Uterus (tissue), 4 donors: ENCODE measurements at places on chromosomes 5 and 9. TPM values are rescaled to one million over a fixed set of nuclear protein-coding genes. Genes with fewer than 3 reads are reported as not detected.

Gene F2RL1
- 2.1 TPM for total RNA-seq

Gene FIBCD1
- total RNA-seq: 0.29 TPM

Gene HACD4
- 0.77 TPM for total RNA-seq

Gene ARL14EPL
- total RNA-seq: not detected

Gene FCN2
- total RNA-seq: not detected

Gene TMEM252
- total RNA-seq: 0.69 TPM

Gene IL4
- not detected for total RNA-seq

Gene CTNND2
- total RNA-seq: 0.49 TPM

Gene ASB6
- 20.3 TPM for total RNA-seq

Gene IRX2
- total RNA-seq: not detected

Gene PLPP7
- total RNA-seq: 8.9 TPM

Gene PCDHB10
- total RNA-seq: 8.3 TPM

Gene EGFLAM
- 6.2 TPM for total RNA-seq

Gene ADGRV1
- total RNA-seq: not detected

Gene DOCK8
- 9.2 TPM for total RNA-seq

Gene MYMK
- total RNA-seq: not detected

DNA sequence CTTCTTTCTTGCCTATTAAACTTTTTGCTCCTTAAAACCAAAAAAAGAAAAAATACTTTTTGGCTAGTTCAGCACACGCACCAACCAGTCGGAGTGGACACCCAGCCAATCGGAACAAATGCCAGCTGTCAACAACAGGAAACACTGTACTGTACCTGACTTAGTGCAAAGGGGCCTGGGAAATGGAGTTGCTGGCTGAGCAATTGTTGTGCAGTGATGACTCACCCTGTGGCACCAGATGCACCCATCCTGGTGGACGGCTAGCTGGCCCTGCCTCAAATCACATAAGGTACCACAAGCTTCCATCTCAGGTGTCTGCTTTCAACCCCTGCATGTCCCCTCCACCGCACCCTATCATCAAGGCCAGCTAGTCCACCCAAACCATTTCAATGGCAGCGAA, 20.9 kb downstream of the FOXE1 start:
- DNase-seq: no peak

DNA sequence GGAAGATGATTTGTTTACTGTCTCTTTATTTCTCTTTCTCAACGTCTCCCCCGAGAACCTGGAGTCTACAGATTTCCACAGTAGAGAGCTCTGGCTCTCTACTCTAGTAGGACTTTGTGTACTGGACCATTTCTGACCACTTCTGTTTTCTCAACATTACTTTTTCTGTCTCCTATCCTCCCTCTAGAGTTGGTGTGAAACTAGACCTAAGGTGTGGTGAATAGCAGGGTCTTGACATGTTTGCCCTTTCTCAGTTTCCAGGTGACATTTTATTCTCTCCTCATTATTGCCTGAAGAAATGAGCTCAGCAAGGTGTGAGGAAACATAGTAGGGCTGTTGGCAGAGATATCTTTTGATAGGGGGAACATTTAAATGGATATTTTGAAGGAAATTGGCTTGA, 62.1 kb upstream of the IL6ST start:
- DNase-seq: no peak

DNA sequence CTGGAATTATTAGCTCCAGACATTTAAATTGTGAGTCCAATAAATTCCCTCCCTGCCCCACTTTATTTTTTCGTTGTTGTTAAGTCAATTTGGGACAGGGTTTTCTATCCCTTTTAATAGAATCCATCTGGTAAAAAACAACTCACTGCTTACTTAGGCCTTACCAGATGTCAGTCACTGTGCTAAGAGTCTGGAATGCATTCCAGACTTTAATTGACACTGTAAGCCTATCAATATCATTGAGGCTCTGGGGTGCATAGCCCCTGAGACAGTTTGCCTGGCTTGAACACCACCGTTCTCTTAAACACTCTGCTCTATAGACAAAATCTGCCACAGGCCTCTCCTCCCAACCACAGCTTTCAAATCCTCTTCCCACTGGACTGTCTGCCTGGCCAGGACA, 175.9 kb downstream of the NSG2 start:
- no peak for DNase-seq

- no peak for DNase-seq
Observed at GRCh38 chr5:140044041-140044440, 942 bp upstream of the NRG2 start.

GRCh38 chr9:110027671-110028081, 180.3 kb downstream of the C9orf152 start:
- DNase-seq: no peak

- DNase-seq: peak; percentile 67
Observed at GRCh38 chr9:120928483-120929228, 2.1 kb upstream of the TRAF1 start.

DNA sequence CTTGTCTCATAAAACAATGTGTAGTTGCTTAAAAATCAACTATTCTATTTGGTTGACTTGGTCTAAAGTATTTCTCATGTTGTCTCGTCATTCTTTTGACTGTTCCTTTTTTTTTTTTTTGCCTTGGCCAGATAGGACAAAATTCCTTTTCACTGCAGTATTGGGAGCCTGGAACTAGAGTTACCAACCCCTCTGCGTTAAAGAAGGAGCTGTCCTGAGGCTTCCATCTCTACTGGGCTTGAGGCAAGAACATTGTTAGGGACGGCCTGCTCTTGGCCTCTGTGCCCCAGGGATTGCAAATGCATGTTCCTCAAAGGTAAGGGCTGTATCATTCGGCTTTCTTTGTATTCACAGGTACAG, 1.4 kb upstream of the NPR2 start:
- no peak for DNase-seq

- DNase-seq: no peak
Observed at GRCh38 chr5:125981016-125981415, 442.2 kb upstream of the GRAMD2B start.

DNA sequence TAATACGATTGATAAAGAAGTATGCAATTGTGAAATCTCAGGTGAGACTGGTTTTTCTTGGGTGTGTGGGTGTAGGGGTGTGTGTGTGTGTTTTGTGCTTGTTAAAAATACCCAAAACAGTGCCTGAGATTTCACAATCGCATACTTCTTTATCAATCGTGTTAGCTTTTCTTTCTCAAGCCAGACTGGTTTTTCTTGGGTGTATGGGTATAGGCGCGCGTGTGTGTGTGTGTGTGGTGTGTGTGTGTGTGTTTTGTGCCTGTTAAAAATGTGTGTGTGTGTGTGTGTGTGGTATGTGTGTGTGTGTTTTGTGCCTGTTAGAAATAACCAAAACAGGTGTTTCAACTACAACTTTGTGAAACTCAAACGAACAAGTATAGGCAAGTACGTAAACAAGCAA, 53.7 kb downstream of the CERT1 start:
- DNase-seq: no peak

DNA sequence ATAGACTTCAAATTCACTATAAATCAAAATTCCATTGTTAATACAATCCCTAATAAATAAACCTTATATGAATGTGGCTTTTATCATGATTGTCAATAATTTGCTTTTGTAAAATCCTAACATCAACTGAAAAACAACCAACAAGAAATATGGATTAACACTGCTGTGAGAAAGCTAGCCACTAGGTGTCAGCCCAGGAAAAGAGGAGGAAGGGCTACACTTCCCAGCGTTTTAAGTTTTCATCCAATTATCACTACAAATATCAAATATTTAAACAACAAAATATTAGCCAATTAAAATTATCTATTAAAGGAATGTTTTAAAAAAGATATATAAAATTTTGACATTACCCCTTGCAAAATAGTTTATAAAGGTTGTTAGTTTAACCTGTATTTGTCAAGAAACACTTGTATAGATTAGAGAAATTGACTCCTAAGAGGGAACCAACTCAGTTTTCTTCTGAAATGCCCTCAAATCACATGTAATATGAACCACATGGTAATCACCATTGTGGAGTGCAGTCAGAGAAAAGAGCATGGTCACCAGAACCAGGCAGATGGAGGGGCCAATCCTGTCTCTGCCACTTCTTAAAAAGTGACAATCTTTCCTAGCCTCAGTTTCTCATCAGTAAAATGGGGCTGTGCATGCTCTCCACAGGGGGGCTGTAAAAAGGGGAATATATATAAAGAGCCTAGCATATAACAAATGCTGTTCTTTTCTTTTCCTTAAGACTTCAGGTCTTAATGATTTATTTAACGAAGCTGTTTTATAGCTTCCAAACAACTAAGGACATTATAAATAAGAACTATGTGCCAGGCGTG, 188.2 kb downstream of the CRB2 start:
- no peak for DNase-seq

DNA sequence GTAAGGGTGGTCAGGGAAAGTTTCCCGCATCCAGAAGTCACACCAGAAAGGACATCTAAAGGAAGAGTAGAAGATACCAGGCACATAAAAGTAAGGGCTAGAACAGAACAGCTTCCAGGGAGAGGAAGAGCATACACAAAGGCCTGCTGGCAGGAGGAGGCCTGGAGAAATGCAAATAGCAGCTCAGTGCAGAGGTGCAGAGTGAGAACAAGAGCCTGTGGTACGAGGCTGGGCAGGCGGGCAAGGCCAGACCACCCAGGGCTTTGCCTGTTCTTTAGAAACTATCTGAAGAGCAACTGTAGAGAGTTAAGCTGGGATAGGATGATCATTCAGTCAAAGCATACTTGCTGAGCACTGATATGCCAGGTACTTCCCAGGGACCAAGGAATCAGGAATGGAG, 115.3 kb downstream of the DROSHA start:
- no peak for DNase-seq

DNA sequence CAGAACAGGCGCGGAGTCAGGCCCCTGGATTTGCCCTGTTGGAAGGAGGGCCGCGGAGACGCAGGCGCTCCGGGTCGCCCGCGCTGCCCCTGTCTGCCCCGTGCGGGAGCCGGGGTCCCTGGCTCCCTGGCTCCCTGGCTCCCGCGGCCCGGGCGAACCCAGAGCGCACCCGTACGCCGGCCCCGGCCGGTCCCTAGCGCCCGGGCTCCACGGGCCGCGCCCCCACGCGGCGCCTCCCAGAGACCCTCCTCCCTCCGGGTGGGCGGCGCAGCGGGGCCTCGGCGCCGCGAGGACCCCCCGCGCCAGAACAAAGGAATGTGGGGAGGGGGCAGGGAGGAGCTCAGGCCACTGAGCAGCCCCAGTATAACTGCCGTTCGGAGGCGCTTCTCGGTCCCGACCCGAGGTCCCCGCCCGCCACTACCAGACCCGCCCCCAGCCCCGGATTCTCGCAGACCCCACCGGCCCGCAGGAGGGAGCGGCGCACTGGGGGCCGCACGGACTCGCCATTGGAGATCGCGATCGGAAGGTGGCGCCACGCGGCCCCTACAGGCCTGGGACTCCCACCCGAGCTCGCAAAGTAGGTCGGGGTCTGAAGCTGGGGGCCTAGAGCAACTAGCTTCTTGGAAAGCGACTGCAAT, 2.4 kb downstream of the NFIL3 start:
- peak; percentile 52 for DNase-seq

DNA sequence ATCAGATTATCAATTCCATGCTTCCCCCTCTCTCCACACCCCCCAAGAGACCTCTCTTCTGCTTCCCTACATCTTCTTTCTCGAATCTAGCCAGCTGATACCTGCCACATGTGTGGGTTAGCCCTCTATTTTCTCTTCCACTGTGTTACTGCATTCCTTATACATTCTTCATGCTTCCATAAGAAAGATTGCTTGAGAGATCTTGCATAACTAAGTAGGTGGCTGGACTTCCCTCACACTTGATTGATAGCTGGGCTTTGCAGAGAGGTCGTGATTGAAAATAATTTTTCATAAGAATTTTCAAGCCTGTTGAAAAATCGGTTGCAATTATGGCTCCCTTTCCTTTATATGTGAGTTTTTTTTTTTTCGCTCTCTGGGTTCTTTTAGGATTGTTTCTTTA, 33.0 kb upstream of the PANK3 start:
- no peak for DNase-seq

- DNase-seq: no peak
Observed at GRCh38 chr9:132472199-132472598, 62.2 kb downstream of the CFAP77 start.

- peak; percentile 42 for DNase-seq
Observed at GRCh38 chr5:124949862-124950261, 203.4 kb upstream of the ZNF608 start.

GRCh38 chr9:78031444-78031892, at the start of gene GNAQ:
Gene GNAQ (minus strand): TSS chr9:78031811. CDS start chr9:78031235, 576 bp downstream.
- DNase-seq: peak; percentile 45

- DNase-seq: no peak
Observed at GRCh38 chr5:2566284-2566683, 185.2 kb downstream of the IRX2 start.

GRCh38 chr5:115450741-115451140, 93.8 kb downstream of the FEM1C start:
- no peak for DNase-seq

DNA sequence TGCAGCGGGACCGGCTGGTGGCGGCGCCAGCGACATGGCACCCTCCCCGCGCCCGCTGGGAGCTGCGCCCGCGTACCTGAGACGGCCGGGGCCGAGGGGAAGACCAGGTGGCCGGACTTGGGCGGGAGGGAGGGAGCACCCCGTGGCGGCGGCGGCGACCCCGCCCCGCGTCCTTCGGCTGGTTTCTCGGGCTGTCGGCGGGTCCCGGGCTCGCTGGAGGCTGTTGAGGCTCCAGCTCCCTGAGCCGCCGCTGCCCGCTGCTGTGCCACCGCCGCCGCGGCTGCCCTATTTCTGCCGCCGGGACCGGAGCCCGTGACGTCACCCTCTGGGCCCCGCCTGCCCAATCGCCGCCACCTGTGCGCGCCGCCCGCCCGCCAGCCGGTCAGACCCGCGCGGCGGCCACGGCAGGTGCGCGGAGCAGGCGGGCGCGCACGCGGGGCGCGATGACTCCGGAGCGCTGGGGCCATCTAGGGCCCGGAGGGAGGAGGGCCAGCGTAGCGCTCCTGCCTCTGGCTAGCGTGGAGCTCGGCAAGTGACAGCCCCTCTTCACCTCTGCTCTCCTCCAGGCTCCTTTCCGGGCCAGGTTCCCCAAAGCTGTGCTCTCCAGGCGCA, at the start of gene FSTL4:
TSS of gene FSTL4 (minus strand) at position 293 of the 612 bp plus-strand sequence.
- no peak for DNase-seq

GRCh38 chr5:8984386-8984785, 561.5 kb downstream of the SEMA5A start:
- DNase-seq: no peak

GRCh38 chr9:97572892-97573365, 60.2 kb downstream of the TSTD2 start:
- peak; percentile 17 for DNase-seq

DNA sequence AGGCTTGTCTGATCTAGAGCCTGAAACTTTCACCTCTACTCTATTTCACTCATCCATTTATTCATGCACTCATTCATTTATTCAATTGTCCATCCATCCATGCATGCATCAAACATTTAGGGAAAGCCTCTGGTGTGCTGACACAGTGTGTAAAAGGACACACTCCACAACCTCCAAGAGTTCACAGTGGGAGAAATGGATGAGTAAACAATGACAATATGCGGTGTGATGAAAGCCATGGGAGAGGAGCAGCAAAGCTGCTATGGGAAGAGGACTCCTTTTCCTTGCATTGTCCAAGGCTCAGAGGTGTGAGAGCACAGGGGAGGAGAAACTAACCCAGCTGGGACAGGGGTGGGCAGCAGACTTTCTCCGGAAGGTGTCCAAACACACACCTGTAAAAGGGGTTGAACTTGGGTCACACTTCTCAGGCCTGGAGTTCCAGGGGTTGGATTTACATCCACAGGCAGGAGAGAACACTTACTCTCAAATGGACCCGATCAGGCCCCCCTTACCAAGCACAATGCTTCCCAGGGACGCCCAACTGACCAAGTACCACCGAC, 21.2 kb upstream of the PFDN1 start:
- no peak for DNase-seq

- no peak for DNase-seq
Observed at GRCh38 chr5:59712836-59713497, 180.6 kb downstream of the PDE4D start.
